ENCODE measurements at places on chromosomes 5 and 9.

DNA sequence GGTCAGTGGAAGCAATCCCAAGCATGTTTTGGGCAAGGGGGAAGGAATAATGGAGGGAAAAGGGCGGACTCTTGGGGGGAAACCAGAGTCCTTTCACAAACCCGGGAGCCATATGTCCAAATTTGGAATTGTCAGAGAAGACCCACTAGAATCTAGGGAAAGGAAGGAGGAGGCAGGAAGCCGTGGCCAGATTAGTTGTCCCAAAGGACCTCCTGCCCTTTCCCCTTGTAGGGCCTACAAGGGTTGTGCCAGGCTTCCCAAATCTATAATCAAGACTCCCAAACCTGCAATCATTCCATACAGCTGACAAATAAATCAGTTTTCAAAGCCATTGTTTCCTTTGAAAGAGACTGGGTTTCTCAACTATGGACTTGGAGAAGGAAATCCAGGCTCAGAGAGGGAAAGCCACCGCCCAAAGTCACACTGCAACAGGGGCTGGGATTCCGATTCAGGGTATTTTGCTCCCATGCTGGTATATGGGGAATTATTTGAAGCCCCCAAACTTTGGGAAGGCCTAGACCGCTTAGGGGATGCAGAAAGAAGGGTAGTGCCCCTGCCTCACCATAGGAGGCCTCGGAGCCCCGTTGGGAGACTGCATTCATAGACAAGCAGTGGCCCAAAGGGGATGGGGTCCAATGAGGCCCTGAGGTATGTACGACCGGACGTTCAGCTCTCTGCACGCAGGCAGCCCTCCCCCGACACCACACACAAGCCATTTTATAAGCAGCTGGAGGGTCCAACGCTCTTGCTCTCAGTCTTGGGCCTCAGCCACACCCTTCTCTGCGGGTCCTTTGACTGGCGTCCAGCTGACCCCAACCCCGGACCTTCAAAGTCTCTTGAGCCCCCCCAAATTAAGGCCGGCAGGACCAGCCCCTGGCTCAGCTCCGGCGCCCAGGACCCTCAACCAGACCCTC lies 815 bp downstream of the ANXA6 start:
- DNase-seq, result peak; percentile 29

- no peak for DNase-seq
Measured at GRCh38 chr5:144315994-144316634, 145.4 kb downstream of the KCTD16 start.

GRCh38 chr9:77498891-77499290 lies 149.2 kb downstream of the GNA14 start:
- no peak for DNase-seq

DNA sequence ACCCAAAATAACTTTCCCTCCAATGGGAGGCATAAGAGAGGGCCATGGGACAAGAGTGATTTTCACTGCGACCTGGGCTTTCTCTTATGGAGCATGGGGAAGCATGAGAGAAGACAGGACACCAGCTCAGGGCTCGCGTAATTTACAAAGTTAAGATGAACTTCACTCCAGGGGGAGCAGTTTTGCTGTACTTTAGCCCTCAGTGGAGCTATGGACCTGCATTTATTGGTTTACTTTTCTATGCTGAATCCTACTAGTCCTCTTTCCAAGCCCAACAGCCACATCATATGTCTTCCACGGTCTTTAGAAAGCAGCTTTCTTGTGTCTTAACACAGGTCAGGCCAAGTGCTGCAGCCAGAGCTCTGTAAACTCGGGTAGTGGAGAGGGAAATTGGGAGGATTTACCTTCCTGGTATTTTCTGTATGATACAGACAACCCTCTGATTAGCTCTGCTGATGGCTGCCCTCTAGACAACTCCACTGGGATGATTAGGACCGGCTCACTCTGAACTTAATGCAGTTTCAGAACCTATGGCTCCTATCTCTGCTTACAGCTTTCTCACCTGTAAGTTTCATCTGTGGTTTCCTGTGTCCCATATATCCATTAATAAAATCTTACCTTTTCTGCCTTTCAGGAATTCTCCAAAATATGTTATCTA lies 581.0 kb upstream of the RORB start:
- DNase-seq, result peak; percentile 16

DNA sequence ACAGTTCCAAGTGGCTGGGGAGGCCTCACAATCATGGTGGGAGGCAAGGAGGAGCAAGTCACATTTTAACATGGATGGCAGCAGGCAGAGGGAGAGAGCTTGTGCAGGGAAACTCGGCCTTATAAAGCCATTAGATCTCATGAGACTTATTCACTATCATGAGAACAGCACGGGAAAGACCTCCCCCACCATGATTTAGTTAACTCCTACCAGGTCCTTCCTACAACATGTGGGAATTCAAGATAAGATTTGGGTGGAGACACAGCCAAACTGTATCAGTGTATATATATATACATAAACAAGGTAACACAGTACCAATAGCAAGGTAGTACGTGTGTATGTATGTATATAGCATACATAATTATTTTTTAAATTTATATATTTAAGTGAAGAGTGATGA lies 50.9 kb downstream of the NFX1 start:
- DNase-seq, result no peak

- no peak for DNase-seq
Measured at GRCh38 chr5:60386436-60387050, 313.4 kb downstream of the DEPDC1B start.

DNA sequence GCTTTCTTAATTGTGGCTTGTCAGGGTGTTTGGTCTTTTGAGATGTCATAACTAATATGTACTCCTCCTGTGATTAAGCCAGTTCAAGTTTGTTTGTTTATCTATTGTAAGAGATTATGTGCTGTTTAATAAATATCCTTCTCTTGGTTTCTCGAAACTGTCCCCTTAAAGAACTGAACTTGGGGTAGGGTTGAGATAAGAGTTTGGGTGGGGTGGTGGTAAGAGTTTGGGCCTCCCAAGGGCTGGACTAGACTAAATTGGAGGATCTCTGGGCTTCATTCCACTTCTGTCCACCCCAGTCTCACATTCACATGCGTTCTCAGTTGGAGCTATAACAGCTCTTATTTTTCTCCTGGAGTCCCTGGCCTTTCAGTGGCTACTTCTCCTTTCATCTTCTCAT lies 38.2 kb downstream of the AQP7 start:
- DNase-seq, result no peak

DNA sequence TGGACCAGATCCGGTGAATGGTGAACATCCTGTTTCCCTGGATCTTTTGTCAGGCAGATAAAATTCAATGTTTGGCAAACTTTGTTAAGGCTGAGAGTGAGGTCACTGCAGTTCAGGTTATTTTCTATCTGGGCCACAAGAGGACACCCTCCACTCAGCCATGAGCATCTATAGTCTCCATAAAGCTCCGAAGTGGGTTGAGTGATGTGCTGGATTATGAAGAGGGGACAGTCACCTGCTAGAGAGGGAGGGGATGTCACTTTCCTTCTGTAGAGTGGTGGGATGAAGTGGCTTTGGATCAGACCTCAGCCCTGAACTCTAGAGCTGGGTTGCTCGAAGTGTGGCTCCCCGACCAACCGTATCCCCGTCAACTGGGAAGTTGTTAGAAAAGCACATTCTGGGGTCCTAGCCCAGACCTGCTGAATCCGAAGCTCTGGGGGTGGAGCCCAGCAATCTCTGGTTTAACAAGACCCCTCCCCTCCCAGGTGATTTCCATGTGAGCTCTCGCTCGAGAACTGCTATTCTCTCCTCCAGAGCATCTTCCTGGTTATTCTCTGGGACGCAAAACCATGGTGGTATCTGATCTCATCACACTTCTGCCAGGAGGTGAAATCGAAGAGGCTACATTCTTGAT lies 31.8 kb upstream of the FGF1 start:
- DNase-seq, result peak; percentile 90

DNA sequence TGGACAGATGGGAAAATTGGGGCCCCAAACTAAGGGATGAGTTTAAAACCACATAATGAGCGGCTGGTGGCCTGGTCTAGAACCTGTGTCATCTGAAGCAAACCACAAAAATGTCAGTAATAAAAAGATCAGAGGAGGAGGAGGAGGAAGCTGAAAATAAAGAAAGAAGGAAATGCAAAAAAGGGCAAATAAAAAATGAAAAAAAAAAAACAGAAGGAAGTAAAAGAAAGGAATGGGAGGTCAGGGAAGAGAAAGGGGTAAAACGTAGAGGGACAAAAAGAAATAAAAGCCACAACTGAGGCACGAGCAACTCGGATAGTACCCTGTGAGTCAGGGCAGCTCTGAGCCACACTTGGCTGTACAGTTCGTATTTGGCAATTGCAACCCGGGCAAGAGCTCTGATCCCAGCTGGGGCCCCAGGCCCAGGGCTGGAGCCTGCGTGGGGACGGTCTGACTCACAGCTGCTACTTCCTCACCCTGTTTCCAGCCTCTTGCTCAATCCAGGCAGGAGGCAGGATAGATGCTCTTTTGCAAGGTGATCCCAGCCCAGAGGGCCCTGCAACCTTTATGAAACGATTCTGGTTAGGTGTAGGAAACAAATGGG lies 137.9 kb upstream of the TRIM32 start:
- DNase-seq, result peak; percentile 91

DNA sequence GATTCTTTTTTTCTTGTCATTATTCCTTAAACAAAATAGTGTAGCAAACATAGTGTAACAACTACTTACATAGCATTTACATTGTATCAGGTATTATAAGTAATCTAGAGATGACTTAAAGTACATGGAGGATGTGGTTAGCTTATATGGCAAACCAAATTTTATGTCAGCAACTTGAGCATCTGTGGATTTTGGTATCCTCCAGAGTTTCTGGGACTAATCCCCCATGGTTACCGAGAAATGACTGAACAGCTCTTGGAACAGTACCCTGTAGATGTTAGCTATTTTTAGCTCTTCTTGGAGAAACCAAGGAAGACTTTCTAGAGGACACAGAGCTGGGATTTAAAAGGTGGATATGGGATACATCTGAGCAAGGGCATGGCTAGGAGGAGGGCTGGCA lies 157.6 kb upstream of the KLF4 start:
- no peak for DNase-seq

DNA sequence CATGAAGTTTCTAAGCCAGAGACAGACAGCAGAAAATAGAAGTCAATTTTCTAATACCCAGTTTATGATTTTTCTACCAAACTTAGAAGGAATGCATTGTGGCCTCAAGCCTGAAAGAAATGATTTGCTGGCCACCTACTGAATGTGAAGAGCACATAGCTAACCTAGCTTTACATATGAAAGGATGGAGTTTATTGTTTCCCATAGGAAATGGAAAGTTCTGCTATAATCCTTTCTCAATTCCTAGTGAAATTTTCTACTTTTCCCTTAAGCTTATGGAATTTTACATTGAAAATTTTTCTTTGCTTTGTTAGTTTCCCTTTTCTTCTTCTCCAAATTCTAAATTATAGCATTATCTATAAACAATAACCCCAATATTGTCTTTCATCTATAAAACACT lies 110.1 kb downstream of the TMEM167A start:
- no peak for DNase-seq

GRCh38 chr5:7405277-7405676 lies 9.3 kb downstream of the ADCY2 start:
- no peak for DNase-seq

DNA sequence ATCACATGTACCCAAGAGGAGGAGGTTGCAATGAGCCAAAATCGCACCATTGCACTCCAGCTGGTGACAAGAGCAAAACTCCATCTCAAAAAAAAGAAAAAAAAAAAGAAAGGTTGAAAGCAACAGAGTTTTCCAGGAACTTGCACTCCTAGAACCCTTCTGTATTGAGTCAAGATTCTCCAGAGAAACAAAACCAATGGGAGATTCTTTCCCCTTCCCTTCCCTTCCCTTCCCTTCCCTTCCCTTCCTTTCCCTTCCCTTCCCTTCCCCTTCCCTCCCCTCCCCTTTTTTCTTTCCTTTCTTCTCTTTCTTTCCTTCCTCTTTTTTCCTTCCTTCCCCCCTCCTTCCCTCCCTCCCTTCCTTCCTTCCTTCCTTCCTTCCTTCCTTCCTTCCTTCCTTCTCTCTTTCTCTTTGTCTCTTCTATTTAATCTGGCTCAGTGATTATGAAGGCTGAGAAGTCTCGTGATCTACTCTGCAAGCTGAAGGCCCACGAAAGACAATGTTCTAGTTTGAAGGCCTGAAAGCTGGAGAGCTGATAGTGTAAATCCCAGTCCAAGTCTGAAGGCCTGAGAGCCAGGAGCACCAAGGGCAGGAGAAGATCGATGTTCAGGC lies 59.6 kb upstream of the CNTLN start:
- no peak for DNase-seq

DNA sequence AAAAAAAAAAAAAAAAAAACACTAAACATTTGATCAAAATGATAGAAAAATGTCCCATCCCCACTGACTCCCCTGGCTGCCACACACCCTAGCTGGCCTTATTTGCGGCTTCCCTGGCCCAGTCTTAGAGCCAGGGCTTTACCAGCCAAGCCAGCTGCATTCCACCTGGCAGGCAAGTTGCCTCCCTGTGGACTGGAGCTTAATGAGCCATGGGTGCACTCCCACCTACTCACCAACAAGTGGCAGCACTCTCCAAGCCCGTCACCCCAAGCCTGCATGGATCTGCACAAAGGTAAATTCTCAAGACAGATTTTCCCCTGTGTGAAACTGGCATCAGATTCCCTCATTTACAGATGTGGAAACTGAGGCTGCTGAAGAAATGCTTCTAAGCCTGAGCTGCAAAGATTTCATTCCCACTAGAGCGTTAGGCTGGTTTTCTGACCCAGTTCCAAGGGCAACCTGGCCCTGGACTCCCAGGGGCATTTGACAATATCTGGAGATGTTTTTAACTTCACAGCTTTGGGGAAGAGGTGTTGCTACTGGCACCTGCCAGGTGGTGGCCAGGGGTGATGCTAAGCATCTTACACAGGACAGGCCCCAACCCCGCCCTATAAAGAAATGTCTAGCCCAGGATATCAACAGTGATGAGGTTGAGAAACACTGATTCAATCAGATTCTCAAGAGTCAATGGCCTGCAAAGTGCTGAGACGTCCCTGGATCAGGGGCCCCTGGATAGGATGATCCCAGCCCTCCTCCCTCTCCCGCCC lies 21.9 kb upstream of the VDAC1 start:
- DNase-seq, result peak; percentile 80

DNA sequence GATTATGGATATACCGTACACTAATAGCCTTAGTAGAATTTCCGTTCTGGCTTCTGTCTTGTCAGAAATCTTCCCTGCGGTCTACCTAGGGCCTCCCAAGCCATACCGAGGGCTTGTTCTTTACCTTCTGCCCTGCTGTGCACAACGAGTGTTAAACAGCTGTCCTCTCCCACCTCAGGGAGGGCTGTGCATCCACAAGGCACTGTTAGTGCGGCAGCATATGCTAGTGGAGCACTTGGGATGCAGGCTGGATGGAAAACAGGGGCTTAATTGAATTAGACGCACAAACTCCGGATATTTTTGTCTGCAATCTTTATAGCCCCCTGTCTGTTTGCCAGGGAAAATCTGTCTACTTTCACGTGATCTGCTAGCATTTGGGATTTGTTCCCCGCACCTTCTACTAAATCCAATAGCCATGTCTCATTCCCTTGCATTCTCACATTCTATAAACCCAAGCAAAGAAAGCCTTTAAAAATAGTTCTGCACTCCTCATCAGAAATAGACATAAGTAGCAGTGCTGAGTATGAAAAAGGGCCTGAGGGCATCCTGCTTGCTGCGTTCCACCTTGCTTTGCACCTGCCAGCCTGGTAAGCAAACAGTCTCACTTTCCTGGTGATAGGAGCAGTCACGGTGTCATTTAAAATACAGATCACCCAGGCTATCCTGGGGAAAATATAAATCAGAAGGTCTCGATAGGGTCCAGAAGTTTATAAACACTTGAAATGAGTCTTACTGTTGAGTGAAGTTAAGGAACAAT lies 382.6 kb downstream of the RASEF start:
- DNase-seq, result no peak

GRCh38 chr5:65704621-65705239 lies 17.2 kb downstream of the SGTB start:
- DNase-seq, result no peak

- DNase-seq, result no peak
Measured at GRCh38 chr9:110912419-110913291, 125.6 kb downstream of the LPAR1 start.

Data from Kasumi-1 (cell line).